Lower leg skin (tissue), 4 donors: ENCODE measurements at places on chromosomes 12 and 14.

DNA sequence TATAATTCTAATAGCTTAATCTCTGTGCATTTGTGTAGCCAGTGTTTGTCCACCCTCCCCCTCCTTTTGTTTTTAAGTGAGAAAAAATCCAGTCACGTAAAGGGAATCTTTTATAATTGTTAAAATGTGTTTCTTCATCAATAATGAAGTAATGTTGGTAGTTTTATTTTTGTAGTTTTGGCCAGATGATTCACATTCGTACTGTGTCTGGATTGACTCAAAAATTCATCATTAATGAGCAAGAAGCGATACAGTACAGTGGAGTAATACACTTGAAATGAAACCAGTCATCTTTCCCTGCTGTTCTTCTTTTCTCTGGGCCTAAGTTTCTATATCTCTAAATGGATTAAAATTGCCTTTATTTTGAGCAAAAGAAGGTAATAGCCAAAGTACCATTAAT lies 86.5 kb downstream of the SRGAP1 start:
- no peak for DNase-seq

DNA sequence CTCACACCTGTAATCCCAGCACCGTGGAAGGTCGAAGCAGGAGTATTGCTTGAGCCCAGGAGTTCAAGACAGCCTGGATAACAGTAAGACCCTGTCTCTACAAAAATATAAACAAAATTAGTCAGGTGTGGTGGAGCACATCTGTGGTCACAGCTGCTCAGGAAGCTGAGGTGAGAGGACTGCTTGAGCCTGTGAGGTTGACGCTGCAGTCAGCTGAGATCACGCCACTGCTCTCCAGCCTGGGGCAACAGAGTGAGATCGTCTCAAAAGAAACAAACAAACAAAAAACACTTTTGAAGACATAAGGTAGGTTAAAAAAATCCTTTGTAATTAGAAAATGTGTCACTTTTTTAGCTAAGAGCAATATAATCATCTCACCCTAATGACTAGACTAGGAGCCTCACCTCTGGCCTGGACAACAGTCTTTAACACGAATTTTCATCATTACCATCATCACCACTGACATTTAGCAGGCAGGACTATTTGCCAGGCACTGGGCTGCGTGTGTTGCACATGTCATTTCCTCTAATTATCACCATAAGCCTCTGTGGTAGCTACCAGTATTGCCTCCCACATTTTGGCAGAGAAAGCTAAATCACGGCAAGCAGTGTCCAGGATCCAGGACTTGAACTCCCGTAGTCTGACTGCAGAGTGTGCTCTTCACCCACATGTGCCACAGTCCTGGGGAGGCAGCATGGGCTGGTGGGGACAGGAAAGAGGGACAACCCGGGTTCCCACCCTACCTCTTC lies 4.6 kb upstream of the SYCP3 start:
- no peak for DNase-seq

GRCh38 chr14:54348001-54348611 lies 48.7 kb upstream of the CDKN3 start:
- no peak for DNase-seq

DNA sequence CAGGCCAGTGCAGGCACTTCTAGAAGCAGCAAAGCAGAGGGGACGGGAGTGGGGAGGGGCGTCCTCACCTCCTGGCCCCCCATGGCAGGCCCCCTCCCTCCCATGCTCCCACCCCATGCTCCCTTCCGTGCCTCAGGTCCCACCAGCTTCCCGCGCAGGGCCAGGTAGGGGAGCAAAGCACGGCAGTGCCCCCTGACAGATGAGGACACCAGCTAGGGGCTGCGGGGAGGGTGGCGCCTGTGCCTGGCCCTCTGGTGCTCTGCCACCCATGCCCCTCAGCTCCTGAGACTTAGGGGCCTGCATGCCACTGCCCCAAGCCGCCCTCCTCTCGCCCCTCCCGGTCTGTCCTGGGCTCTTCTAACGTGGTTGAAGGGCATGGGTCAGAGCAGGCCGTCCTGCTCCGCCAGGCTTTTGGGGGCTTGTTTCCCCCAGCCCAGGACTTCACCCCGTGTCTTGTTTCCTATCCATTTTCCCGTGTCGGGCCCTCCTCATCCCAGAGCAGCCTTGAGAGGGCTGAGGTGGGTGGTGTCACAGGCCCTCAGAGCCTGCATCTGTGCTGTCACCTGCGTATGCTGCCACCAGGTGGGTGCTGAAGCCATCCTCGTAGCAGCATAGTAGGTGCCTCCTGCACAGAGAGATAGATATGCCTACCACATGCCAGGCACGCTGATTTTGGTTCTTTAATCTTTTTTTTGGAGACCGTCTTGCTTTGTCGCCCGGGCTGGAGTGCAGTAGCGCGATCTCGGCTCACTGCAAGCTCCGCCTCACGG lies 10.2 kb downstream of the TRMT61A start:
- no peak for DNase-seq

DNA sequence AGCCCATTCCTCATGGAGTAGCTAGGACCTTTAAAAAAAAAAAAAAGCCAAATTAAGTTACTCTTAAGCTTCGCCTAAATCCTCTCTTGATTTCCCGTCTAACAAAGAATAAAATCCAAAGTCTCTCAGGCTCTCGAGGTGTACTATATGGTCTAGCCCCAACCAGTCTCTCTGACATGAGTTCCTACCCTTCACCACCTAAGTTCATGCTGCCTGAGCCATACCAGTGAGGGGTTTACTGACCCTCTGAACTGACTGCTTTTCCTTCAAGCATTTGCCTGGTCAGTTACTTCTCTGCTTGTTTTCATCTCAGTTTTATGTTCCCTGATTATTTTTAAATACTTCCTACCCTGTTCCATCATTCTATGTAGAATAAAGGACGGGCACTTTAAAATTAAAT lies 58.2 kb upstream of the KCNMB4 start:
- no peak for DNase-seq

DNA sequence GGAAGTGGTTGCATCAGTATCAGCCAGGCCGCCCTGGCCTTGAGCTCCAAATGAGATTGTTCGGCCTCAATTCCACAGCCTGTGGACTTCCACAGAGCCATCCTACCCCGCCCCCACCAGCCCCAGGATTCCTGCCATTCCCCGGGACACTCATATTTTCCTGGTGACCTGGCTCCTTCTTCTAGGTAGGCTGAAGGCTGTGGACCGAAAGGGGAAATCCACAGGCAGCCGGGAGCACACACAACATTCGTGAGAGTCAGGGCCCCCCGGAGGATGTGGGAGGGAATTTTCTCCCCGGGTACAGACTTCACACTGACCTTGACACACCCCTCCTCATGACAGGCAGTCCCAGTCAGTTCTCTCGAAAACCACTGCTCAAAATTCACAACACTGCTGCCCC lies 39.9 kb downstream of the RIN3 start:
- no peak for DNase-seq

DNA sequence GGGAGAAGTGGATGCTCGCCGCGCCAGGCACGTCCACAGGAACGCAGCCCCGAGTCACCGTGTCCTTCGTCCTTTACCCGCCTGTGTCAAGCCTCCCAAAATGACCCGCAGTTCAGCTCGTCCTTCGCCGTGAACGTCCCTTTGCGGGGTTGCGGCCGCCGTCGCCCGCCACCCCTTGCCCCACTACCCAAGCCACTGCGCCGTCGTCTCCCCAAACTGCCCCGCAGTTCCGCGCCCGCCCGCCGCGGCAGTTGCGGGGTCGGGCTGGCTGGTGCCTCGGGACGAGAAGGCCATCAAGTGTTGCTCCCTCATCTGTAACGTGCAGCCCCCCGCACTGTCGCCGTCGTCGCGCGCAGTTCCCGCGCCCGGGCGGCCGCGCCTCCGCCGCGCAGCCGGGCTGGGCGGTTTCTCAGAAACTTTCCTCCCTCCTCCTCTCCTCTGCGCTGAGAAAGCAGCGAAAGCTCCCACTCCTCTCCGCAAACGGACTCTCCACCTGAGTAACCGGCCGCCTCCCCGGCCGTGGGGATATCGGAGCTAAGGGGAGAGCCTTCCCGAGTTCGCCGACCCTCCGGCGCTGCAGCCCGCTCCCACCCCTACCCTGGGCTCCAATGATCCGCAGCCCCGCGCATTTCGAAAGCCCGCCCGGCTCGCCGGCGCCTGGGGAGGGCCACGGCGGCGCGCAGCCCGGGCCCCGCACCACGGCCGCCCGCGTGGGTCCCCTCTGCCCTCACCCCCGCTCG lies 6.7 kb downstream of the CDKN1B start:
- DNase-seq: peak; percentile 90

- DNase-seq: no peak
Observed at GRCh38 chr12:124241776-124242528, 52.9 kb upstream of the RFLNA start.

DNA sequence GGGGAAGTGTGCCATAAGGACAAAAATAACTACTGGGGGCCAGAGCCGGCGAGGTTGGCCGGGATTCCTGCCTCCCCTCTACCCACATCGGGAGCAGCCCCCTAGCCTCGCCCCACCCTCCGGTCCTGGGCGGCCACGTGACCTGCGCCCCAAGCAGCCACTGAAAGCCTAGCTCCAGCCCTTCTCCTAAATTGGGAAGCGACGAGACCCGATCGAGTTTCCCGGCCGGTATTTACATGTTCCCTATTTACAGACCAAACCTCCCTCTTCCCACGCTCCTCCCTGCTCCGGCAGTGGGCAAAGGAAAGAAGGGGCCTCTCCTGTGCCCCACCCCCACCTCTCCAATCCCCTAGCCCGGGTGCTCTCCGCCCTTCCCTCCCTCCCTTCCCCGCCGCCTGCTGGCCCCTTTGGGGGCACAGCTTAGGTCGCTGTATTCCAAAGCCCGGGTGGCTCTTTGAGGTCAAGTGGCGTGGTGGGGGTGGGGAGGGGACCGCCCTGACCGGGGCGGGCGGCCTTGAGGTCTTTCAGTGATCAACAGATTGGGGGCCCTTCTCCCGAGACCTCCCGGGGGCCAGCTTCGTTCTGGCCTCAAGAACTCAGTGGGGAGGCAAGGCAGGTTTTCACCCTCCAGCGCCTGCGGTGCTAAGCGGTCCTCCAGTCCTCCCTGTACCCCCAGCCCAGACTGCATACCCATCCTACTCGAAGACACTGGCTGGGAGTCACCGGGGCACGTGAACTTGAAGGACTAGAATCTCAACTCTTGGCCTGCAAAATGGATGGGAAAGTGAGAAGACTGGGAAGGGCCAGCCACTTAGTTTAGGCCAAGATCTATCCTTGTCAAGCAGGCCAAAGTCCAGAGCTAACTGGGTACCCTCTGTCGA lies 6.3 kb upstream of the CTDSP2 start:
- no peak for DNase-seq

- no peak for DNase-seq
Observed at GRCh38 chr14:28083389-28083788, 683.2 kb upstream of the FOXG1 start.

DNA sequence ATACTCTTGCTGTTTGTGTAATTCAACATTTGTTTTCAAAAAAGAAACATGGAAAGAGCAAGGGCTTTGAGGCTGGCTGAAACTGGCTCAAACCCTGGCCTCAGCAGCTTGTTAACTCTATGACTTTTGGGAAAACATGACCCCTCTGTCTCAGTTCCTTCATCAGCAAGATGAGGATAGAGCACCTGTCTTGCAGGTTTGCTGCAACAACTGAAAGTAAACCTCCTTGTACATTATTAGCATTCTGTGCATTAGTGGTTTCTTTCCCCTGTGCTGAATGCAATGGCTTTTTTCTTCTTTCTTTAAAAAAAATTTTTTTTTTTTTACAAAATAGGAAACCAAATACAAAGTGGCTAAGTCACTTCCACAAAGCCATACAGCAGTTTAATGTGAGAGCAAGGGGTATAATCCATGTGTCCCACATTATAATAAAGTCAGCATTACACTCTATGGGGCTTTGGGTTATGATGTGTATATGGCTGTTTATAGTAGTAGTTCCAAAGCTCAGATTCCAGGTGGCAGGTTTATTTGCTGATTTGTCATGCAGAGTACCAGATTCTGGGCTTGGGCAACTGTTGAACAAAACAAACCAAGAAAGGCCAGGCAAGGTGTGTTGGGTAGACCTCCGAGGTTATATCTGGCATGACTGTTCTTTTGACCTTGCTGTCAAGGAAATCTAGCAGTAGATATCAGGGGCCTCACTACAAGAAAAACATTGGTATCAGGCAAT lies 194.5 kb upstream of the CNOT2 start:
- no peak for DNase-seq

GRCh38 chr14:21653331-21653885 lies at the start of gene OR4E2:
OR4E2 (plus strand) TSS chr14:21653835; CDS start chr14:21665083, 11,248 bp downstream.
- no peak for DNase-seq

GRCh38 chr12:132489602-132490266 lies at the start of gene FBRSL1:
FBRSL1 (plus strand) TSS chr12:132490151.
- peak; percentile 97 for DNase-seq

GRCh38 chr14:38210587-38211216 lies 3.0 kb downstream of the SSTR1 start:
- no peak for DNase-seq

- DNase-seq: peak; percentile 57
Observed at GRCh38 chr12:107549651-107550480, 135.7 kb upstream of the PWP1 start.

DNA sequence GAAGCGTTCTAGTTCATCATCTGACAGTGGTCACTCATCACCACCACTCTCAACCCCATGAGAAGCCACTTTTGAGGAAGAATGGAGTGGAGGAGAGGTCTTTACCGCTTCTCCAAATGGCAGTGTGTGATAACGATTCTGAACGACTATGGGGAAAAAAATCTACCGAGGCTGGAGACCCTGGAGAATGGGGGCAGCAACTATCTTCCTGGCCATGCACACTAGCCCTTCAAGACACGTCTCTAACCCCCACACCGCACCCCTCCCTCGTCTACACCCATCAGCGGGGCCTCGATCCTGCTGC lies 365 bp downstream of the ING4 start:
- no peak for DNase-seq

DNA sequence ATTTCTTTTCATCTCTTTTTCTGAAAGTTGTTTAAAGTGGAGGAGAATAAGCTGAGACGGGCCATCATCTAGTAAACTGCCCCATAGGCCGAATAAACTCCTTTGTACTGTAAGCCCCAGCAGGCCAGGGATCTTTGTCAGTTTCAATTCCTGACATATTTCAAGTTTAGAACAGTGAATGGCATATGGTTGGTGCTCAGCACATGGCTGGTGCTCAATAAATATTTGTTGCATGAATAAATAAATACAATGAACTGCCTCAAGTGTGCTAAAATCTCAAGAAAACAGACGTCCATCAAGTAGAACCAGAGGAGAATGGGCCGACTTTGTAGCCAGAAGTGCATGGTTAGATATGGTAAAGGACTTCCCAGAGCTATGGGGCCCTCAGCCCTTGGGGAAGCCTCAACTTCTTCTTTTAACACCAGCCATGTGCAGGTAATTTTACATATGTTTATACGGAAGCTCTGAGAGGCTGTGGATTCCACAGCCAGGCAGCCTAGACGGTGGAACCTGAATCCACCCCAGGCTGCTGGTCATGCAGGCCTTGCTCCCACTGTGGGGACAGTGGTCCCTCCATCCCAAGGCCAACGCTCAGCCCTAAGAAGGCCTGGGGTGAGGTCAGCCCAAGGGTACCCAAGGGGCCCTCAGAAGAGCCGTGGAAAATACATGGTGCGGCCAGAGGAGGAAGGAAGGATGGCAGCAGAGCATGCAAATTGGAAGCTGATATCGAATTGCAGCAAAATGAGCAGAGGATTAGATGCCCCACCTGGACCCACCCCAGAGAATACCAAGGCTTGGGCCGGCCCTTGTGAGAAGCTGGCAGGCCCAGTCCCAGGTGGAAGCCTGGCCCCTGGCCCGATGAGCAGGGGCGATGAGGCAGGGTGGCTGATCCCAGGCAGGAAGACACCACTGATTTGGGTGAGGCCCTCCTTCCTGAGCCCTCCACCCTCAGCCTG lies 8.7 kb upstream of the AQP2 start:
- DNase-seq: no peak
